ENCODE measurements at places on chromosomes 13 and 19.

GRCh38 chr13:79079351-79079839 lies 326.7 kb downstream of the RBM26 start:
- DNase-seq = no peak

DNA sequence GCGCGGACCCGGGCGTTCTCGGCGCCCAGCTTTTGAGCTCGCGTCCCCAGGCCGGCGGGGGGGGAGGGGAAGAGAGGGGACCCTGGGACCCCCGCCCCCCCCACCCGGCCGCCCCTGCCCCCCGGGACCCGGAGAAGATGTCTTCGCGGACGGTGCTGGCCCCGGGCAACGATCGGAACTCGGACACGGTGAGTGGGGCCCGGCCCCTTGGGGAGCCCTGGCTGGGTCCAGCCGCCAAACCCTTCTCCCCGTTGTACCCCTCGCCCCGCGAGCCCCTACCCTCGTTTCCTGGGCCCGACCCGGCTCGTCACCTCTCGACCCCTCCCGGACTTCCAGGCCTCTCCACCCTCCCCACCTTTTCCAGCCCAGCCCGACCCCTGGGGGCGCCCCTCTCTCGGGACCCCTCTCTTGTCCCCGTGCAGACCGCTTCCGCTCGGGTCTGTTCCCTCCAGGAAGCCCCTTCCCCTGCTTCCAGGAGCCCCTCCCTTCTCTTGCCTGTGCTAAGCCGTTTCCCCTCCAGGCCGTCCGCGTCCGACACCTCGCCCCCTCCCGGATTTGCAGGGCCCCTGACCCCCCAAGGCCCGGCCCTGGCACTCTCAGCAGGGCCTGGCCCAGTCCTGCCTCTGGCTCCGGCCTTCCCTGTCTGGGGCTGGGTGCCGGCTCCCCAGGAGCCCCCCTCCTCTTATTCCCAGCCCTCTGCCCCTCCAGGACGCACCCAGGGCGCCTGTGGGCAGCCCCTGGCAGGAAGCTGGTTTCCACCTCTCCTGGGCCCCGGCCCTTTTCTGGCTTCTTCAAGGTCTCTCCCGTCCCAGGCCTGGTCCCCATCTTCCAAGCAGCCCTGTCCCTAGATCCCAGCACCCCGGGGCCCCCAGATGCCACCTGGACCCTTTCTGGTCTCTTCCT lies 632 bp downstream of the MARK4 start:
- DNase-seq = peak; percentile 30

GRCh38 chr19:30227661-30228112 lies 144.5 kb upstream of the ZNF536 start:
- DNase-seq = peak; percentile 72

DNA sequence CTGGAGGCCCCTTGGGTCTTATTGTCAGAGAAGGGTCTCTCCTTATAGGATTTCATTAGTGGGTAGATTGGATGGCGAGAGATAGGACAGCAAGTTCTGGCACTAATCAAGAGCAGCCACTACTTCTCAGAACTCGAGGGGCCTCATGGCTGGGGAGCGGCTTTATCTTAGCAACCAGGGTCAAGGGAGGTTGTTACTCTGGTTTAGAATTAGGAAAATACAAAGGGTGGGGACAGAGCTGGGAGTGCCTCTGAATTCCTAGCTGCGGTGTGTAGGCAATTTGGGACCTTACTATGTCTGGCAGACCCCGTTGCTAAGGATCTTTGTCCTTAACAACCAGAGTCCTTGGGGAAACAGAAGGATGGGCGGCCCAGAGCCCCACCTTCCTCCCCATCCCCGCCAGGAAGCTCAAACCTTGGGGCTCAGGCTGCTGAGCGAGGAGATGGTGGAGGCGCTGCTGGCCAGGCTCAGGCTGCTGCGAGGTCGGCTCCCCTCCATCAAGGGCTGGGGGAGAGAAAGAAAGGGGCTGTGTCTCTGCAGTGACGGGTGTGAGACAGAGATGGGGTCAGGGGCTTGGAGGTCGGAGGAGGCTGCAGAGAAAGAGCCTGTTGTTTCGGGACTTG lies 1.2 kb downstream of the PLEKHA4 start:
- no peak for DNase-seq

GRCh38 chr19:37855098-37855497 lies 51.3 kb downstream of the WDR87 start:
- peak; percentile 24 for DNase-seq

DNA sequence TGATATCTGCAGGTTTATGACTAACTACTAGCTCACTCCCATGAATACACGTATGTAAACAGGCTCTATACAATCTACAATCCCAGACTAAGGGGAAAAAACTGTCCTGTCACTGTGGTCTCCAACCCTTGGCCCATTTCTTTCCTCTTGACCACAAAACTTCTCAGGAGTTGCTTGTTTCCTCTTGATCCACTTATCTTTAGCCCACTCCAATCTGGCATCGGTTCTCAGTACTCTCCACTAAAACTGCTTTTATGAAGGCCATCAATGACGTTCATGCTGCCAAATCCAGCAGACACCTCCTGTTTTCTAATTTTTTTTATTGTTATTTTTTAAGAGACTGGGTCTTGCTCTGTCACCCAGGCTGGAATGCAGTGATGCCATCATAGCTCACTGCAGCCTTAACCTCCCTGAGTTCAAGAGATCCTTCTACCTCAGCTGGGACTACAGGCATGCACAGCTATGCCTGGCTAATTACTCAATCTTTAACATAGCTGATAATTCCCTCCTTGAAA lies 31.9 kb upstream of the USPL1 start:
- DNase-seq = no peak

GRCh38 chr19:42201489-42202289 lies 15.8 kb downstream of the DEDD2 start:
- peak; percentile 68 for DNase-seq

GRCh38 chr19:54431255-54431838 lies 16.1 kb downstream of the TTYH1 start:
- no peak for DNase-seq

GRCh38 chr13:108682714-108683113 lies 53.3 kb downstream of the MYO16 start:
- DNase-seq = no peak

- DNase-seq = peak; percentile 88
Observed at GRCh38 chr19:10797541-10798256, 38.3 kb downstream of the TMED1 start.

- peak; percentile 42 for DNase-seq
Observed at GRCh38 chr19:46715975-46716671, 791 bp downstream of the PRKD2 start.

GRCh38 chr19:15125232-15126067 lies 18.2 kb downstream of the SYDE1 start:
- peak; percentile 99 for DNase-seq

GRCh38 chr19:28977826-28978225 lies 235.1 kb downstream of the UQCRFS1 start:
- DNase-seq = no peak

DNA sequence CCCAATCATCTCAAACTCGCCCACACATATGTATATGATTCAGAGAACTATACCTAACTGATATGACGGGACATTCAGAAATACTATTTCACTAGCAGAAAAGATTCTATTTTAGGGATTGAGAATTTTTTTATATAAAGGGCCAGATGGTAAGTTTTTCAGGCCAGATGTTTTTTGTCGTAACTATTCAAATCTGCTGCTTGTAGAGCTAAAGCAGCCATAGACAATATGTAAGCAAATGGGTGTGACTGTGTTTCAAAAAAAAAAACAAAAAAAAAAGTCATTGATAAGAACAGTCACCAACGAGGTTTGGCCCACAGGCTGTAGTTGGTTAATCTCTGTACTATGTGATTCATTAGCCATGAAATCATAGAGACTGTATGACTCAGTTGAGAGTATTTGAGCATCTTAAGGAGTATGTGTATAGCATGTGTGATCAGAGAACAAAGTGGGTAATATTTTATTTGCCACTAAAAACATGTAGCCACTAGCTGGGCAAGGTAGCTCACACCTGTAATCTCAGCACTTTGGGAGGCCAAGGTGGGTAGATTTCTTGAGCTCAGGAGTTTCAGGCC lies 2724.7 kb downstream of the PCDH9 start:
- DNase-seq = no peak

- no peak for DNase-seq
Observed at GRCh38 chr19:17357724-17358123, 19.4 kb downstream of the PLVAP start.

GRCh38 chr13:33379608-33380007 lies 94.1 kb upstream of the STARD13 start:
- no peak for DNase-seq

- DNase-seq = peak; percentile 64
Observed at GRCh38 chr19:12838182-12838885, at the start of gene MAST1. Gene MAST1, plus strand, starts transcription at chr19:12838515. Its CDS starts 58 bp downstream, at chr19:12838573.

- peak; percentile 64 for DNase-seq
Observed at GRCh38 chr19:14536926-14537692, 7.7 kb downstream of the TECR start.

GRCh38 chr13:41562083-41562482 lies 104.7 kb downstream of the RGCC start:
- no peak for DNase-seq

GRCh38 chr19:38437917-38438316 lies 4.4 kb downstream of the RYR1 start:
- no peak for DNase-seq

DNA sequence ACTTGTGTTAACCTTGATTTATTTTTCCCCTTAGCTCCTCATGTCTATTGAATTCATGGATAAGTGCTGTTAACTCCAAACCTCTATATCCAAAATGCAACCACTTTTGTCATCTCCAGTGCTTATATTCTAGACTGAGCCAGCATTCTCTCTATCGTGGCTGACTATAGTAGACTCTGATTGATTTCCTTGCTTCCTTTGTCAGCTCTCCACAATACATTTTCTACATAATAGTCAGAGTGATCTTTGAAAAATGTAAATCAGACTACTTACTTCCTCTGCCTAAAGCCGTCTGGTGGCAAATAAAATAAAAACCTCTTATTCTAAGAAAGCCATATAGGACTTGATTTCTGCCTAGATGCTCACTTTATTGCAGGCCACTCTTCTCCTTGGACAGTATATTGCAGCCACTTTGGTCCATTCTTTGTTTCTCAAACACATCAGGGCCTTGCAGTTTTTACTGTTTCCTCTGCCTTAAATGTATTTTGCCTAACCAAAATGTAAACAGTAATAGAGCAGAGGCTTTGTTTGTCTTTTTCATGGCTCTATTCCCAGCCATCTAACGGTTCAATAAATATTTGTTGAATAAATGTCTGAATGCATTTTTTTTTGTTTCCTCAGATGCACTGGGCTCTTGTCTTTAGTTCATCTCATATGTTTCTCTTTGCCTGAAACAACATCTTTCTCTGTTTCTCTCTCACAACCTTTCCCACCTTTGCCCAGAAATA lies 243.6 kb upstream of the CSNK1A1L start:
- DNase-seq = no peak

DNA sequence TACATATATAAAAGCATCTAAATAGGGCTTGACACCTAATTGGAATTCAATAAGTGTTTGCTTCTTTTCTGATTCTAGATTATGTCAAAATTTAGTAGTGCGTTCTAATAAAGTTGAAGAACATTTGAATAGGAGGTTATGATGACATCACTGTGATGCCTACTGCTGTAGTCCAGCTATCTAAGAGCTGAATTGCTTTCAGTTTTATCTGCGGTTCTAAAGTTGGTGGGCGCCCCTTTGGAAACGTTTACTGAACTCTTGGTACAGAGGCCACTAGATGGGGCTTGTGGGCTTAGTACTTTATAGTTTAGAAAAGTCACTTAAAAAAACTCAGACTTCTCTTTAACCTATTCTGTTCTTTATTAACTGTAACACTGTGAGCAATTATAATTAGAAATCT lies 776.9 kb downstream of the GPC5 start:
- peak; percentile 20 for DNase-seq

GRCh38 chr19:8097198-8097597 lies 44.6 kb downstream of the CCL25 start:
- no peak for DNase-seq

DNA sequence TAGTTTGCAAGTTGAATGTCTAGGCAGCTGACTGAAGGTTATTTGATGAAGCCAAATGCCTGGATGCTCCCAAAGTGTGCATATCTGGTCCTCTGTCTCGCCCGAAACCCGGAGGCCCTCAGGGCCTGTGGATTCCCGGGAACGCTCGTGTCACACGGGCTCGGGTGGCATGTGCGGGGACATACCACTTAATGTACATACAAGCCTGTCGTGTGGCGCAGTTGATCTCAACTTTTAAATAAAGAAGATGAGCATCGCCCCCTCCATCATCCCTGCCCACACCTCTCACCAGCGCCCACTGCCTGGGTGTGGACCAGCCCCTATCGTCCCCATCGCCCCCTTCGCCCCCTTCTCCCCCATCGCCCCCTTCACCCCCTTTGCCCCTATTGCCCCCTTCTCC lies 33.9 kb downstream of the ATP11A start:
- no peak for DNase-seq

DNA sequence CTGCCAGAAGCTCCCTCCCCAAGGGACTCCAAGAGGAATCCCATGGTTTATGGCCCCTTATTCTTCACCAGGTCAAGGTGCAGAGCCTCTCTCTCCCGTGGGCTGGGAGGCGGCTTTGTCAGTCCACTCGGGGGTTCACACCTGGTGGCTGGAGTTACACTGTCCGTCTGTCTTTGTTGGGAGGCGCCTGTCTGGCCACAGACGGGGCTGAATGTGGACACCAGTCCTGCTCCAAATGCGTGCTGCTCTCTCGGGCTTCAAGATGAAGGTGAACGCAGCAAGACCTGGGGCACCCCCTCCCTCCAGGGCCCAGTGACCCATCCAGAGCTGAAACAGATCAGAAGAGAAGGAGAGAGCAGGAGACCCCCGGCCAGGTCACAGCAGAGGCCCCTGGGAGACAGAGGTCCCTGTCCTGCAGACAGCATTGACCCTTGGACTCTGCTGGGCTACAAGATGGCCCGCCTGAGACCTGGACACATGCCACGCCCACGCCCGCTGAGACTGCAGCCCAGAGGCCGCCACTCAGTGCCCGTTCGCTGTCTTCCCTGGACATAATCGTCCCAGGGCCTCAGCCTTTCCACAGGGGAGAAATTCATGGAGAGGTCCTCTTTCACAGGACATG lies 29.9 kb upstream of the TUBGCP3 start:
- DNase-seq = no peak
